Cardiac ventricle fibroblast (primary cell): ENCODE measurements at places on chromosomes 5 and 9. TPM values are rescaled to one million over a fixed set of nuclear protein-coding genes. Genes with fewer than 3 reads are reported as not detected.

Gene FRRS1L
- total RNA-seq = 0.10 and 0.25 TPM in 2 replicates

Gene HEMGN
- not detected in 2 replicates for total RNA-seq

Gene SLC25A2
- total RNA-seq = 0.12 TPM in 1 of 2 replicates, not detected in the other

Gene ZNF454
- 2.0 and 4.4 TPM in 2 replicates for total RNA-seq

Gene CENPK
- 1.6 and 6.3 TPM in 2 replicates for total RNA-seq

Gene CDC25C
- 0.83 and 0.94 TPM in 2 replicates for total RNA-seq

Gene FOXD4L6
- total RNA-seq = 0.19 TPM in 1 of 2 replicates, not detected in the other

Gene NKD2
- total RNA-seq = 13.9 and 20.2 TPM in 2 replicates

Gene PCDHGB5
- total RNA-seq = 32.0 and 38.0 TPM in 2 replicates

Gene ADAMTS12
- 20.2 and 20.8 TPM in 2 replicates for total RNA-seq

Gene PALM2AKAP2
- total RNA-seq = 9.4 and 10.7 TPM in 2 replicates

Gene HMCN2
- 0.06 TPM in 1 of 2 replicates, not detected in the other for total RNA-seq

Gene CCL21
- 0.81 TPM in 1 of 2 replicates, not detected in the other for total RNA-seq

Gene KCTD16
- 0.10 and 0.12 TPM in 2 replicates for total RNA-seq

Gene OSMR
- total RNA-seq = 135 and 137 TPM in 2 replicates

Gene PPP3R2
- not detected in 2 replicates for total RNA-seq

Gene ZDHHC11B
- total RNA-seq = 0.31 TPM in 1 of 2 replicates, not detected in the other

Gene ANKRD31
- total RNA-seq = under 0.01 and 0.05 TPM in 2 replicates

Gene SV2C
- total RNA-seq = not detected in 2 replicates

Gene ATP10B
- total RNA-seq = not detected in 2 replicates

Gene ADGRD2
- total RNA-seq = not detected in 2 replicates

Gene CFAP90
- 0.37 TPM in 1 of 2 replicates, not detected in the other for total RNA-seq

Gene IL9
- not detected in 2 replicates for total RNA-seq

Gene TXN
- total RNA-seq = 207 and 217 TPM in 2 replicates

Gene SPIN1
- total RNA-seq = 37.8 and 43.5 TPM in 2 replicates

Gene REXO4
- total RNA-seq = 20.2 and 23.3 TPM in 2 replicates
